ENCODE measurements at places on chromosomes 7 and 10.

DNA sequence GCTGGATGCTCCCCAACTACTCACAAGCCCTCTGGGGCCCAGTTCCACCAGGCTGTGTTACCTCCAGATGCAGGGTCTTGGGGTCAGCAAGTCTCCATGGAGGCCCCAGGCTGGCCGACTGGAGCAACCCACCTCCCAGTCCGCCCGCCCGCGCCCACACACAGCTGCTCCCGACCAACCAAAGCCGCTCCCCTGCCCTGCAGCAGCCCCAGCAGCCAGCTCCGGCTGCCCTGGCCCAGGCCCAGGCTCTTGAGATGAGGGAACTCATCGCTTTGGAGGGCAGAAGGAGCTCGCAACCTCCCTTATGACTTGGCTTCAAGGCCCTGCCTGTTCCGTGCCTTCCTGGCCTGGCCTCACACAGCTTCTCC, 47.2 kb downstream of the LRRC20 start:
- DNase-seq = no peak

DNA sequence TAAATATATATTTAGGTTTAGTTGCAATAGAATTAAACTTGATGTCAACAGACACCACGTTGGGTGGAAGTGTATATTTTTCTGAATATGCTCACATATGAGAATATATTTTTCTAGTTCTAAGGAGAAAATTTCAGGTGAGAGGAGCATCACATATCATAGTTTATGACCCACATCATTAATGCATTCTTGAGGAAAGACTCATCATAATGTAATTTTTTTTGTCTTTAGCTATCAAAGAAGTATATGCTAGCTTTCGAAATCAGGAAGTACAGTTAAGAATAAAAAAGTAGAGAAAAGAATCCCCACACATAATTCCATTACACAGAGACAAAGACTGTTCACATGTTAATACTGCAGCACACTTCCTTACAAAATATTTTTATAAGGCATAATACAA, 30.4 kb downstream of the A1CF start:
- no peak for DNase-seq

- DNase-seq = no peak
These were observed 114.8 kb upstream of the MKI67 start for GRCh38 chr10:128241023-128241422.

DNA sequence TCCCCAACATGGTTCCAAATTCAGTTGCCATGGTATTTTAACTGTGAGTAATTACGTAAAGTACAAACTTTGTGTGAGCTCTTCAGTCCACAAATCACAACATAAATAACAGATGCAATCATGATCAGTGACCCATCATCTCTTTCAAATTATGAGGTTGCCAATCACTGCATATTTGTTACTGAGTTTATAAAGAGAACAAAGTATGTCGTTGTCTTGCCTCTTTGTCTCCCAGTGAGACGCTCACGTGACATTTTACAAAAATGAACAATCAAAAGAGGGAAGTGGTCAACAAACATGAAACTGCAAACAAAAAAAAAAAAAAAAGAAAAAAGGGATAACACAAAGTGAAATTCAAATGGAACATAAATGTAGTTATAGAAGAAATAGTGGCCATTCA, 122.7 kb upstream of the PDSS1 start:
- no peak for DNase-seq

DNA sequence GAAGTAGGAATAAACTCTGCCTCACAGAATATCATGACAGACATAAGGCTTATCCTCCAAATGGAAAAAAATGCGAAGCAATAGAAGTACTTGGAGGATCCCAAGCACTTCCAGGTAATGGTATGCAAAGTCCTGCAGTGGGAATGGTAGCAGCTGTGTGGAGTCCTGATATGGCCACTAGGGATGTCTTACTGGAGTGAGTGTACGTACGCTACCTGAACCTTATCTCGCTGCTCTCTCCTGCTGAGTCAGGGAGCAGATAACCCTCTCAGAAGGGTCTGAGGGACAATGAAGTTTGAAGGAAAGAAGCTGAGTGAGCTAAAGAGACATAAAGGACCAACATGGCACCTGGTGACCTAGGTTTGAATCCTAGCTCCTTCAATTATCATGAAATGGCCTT, 42.2 kb downstream of the CH25H start:
- no peak for DNase-seq

DNA sequence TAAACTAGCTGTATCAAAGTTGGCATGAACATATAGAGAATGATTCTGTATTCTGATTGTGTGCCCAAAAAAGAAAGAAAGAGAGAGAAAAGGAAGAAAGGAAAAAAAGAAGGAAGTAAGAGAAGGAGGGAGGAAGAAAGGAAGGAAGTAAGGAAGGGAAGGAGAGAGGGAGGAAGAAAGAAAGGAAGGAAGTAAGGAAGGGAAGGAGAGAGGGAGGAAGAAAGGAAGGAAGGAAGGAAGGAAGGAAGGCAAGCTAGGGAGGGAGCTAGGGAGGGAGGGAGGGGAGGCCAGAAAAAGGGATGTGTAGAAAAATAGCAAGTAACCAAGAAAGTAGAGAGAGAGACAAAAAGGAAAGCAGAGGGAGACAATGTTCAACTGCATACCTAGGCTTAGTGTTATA, 60.7 kb upstream of the TARP start:
- no peak for DNase-seq

DNA sequence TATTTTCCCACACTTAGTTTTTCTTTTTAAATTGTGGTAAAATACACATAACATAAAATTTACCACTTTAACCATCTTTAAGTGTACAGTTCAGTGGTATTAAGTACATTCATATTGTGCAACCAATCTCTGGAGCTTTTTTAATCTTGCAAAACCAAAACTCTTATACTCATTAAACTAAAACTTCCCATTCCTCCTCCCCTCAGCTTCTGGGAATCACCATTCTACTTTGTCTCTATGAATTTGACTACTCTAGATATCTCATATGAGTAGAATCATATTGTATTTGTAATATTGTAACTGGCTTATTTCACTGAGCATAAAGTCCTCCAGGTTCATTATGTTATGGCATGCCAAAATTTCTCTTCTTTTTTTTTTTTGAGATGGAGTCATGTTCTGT, 86.4 kb upstream of the JAZF1 start:
- no peak for DNase-seq

DNA sequence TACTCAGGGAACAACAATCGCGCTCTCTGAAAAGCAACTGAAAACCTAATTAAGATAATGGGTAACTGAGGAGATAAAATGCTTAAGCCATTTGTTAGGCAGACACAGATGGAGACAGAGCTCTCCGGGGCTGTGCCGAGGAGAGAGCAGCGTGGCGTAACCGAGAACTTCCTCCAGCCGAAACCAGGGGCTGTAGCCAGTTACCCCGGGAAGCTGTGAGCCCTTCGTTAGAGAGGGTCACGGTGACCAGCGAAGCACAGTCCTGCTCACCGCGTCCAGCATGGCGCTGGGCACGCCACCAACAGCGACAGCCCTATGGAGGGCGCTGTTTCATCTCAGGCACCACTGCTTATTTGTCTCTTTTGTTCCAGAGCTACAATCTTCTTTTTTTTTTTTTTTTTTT, 16.1 kb downstream of the PAPOLB start:
- no peak for DNase-seq

DNA sequence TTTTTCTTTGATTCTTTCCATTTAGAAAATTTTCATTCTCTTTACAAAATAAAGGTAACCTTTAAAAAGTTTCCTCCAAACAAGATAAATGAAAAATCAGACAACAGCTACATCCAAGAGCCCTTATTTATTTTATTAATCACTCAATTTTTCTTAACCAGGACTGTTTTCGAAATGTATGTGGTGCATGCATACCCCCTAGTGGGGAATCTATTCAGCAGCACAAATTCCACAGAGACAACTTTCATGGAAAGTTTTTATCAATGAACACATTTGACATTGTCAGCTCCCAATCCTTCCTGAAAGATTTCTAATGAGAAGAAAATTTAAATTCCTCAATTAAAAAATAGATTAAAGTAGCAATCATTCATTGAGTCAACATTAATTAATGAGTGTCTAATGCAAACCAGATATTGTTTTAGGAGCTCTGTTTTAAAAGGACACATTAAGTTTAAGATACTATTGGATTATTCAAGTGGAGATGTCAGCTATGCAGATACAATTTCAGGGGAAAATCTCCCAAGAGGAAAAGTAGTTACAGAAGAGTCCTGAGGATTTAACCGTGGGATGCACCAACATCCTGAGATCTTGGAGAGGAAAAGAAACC, 5.2 kb upstream of the HTR7 start:
- peak; percentile 6 for DNase-seq

- DNase-seq = no peak
These were observed 719.5 kb downstream of the XPNPEP1 start for GRCh38 chr10:109203646-109204353.

DNA sequence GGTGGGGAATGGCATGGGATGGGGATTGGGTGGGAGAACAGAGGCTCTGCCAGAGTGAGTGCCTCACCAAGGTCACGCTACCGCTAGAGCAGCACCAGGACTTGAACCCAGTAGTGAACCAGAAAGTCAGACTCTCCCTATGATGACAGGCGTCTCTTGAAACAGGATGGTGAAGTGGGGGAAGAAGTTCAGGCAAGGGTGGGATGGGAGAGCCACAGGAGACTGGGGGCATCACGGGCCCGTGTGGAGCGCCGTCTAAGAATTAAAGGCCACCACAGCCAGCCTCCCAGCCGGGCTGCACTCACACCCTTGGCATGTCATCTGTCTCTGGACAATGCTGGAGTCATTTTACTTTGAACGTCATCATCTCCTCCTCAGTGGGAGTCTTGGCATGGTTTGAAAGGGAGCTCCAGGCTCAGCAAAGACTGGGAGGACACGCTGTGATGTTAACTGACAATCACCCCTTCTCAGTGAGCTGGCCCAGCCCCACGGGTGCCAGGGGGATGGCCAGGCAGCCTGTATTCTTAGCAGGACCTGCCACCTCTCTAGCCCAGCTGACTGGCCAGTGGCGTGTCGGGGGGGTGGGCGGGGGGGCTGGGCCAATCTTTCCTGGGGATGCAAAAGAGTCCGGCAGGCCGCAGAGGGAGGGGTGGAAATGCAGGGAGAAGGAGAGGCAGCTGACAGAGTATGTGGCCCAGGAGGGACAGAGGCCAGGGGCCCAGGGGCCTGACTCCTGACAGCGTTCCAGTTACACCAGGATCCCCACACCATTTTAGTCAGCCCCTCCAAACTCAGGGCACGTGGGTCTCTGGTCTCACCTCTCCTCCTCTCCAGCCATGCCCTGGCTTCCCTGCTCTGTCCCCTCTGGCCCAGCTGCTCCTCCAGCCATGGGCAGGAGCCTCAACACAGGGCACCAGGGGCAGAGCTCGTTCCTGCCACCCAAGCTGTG, 96.2 kb downstream of the VOPP1 start:
- DNase-seq = no peak

DNA sequence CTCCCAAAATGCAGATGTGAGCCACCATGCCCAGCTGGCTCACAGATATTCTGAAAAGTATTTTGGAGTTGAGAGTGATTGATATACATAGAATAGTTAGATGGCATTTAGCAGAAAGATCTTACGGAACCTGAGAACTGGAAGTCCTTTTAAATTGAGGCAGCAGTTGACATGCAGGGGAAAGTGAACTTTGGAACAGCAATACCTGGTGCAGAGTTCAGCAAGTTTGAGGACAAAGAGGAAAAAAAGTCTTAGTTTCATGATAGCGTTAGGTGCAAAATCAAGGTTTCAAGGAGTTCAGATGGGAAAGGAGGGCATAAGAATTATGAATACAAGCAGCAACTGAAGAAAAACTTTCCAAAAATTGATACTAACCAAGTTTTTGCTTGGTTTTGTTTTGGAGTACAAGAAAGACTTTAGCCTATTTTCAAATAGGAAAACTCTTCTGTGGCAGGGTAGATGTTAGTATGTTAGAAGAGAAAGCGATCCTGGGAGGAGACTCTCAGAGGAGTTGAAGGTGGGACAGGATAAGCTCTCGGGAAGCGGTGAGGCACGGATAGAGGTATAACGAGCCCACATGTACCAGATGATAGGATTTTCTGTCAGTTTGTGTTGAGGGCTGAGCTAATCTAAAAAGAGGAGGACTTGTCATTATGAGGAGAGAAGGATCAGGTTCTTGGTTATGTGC, 28.0 kb upstream of the STMP1 start:
- DNase-seq = no peak

DNA sequence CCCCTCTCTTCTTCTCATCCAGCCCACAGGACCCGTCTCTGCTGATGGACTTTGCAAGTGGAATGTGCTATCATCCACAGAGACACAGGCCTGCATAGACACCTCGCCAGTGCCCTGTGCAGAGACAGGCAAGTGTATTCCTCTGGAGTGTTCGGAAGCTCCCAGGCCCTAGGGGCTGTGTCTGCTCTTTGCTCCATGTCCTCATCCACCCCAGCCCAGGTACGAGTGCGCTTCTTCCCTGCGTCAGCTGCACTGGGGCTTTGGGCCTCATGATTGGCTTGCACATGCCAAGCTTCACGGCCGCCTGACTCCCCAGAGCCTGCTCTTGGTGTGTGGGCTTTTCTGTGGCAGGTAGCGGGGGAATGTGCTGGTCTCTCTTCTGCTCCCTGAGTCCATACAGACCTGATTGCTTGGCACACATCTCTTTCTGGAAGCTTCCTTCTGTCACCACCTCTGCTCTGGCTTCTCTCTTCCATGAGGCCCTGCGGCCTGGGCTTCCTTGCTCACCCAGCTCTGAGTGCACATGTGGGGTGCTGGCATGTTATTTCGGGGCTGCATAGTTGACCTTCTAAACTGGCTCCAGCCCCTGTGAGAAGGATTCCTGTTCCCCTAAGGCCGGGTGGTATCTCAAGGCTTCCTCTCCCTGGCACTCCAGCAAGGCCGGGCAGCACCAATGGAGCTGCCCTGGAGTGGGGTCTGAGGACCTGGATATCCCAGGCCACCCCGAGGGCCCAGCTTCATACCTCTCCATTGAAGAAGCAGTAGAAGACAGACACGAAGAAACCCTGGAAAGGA, 27.8 kb downstream of the CRHR2 start:
- no peak for DNase-seq

DNA sequence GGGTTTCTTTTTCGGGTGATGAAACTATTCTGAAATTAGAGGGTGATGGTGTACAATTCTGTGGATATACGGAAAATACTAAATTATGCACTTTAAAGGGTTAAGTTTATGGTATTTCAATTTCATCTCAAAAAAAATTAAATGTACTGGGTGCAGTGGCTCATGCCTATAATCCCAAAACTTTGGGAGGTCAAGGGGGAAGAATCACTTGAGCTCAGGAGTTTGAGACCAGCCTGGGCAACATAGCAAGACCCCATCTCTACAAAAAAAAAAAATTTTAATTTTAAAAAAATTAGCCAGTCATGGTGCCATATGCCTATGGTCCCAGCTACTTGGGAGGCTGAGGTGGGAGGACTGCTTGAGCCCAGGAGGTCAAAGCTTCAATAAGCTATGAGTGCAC, 57.0 kb downstream of the SMURF1 start:
- DNase-seq = no peak

GRCh38 chr7:33742521-33742920, 162.8 kb upstream of the BMPER start:
- no peak for DNase-seq

- no peak for DNase-seq
These were observed 142.7 kb downstream of the TRIL start for GRCh38 chr7:28815369-28815927.

Data from nucleus accumbens (tissue), 56 donors.